Head of caudate nucleus (tissue), 42 donors: ENCODE measurements at places on chromosomes 1 and 21.
A peak's percentile ranks its signal among the peaks of the same experiment; 100 is the strongest.

DNA sequence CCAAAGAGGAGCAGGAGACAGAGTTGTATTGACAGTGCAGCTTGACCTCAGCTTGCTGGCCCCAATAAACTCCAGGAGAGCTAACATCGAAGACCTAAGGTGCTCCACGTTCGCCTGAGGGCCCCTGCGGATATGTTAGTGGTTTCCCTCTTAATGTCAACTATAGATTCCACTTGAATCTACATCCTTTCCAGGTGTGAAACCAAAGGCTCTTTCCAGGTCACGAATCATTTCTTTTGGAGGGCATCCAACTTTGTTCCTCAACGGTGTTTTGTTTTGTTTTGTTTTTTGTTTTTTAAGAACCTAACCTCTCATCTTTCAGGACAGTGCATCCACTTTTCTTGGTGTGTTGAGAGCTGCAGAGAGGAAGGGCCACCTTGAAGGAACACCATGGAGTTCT lies 267.6 kb upstream of the SGIP1 start:
- no peak for DNase-seq

DNA sequence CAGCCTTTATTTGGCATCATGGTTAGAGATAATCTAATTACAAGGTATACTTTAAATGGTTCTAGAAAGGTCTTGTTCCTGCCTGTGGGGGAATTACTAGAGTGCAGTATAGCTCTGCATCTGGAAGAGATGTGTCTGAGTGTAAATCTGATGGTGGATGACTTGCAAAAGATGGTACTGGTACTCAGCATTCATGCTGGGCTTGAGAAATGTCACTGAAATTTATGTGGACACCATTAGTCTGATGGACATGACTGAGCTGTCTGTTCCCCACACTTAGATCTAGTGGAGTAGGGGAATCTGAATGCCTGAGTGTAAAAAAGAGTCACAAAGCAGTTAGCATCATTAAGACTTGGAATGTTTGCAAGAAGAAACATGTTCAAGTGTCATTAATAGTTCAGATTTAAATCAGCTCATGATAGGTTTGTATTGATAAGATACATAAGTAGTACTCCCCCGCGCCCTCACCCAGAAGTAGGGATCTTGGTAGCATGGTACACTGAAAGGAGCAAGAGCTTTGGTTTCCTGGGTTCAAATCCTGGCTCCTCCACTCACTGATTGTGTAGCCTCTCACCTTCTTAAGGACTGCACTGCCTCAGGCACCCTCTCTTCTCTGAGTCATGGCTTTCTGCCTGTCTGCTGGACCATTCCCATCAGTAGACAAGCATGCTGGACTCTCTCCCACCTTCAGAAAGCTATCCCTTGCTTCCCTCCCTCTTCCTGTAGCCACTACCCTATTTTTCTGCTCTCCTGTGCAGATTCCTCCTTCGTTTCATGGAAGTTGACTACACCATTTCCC lies 292.9 kb downstream of the NFIA start:
- DNase-seq: no peak

DNA sequence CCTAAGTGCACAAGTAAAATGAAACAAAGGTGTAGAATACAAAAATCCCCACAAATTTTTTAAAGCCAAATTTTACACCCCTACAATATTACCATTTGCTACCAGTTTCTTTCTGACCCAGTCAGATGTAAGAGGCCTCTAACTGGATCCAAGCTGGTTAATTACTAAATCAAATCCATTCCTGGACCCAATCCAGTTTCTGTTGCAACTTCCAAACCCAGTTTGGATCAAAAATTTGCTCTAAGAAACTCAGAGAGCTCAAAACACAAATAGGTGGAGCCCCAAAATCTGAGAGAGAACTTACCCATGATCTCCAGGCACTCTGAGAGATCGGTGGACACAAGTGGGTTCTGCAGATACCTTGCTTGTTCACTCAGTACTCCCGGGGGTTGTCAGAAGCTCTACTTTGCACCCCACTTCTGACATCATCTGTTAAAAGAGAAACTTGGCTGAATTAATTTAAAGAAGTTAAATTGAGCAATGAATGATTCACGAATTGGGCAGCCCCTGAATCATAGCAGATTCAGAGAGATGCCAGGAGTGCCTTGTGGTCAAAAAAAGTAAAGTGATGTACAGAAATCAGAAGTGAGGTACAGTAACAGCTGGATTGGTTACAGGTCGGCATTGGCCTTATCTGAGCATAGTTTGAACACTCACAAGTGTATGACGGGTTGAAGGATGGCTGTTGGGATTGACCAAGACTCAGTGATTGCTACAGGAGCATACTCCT lies 448.0 kb downstream of the KCNT2 start:
- DNase-seq: no peak

DNA sequence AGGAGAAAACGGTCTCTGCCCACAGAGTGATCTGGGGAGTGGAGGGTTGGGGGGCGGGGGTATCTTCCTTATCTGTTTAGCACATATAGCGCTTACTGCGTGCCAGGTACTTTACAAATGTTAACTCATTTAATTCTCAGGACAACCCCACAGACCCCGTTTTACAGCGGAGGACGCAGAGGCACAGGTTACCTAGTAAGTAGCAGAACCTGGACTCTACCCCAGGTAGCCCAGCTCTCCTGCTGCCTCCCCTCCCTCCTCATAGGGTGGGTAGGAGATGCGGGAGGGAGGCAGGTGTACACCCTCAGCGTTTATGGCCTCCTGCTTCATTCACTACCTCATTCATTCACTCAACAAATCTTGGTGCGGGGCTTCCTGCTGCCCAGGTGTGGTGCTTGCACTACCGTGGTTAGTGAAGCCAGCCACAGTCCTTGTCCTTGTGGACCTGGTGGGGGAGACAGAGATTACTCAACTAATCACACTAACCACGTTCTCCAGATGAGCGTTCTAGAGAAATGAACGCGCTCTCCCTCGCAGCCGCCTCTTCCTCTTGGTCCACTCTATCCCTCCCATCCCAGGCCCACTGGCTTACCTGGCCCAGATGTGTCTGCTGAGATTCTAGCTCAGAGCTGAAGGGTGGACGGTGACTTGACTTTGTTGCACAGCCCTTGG lies 102.0 kb downstream of the IER5 start:
- DNase-seq: peak; percentile 51

DNA sequence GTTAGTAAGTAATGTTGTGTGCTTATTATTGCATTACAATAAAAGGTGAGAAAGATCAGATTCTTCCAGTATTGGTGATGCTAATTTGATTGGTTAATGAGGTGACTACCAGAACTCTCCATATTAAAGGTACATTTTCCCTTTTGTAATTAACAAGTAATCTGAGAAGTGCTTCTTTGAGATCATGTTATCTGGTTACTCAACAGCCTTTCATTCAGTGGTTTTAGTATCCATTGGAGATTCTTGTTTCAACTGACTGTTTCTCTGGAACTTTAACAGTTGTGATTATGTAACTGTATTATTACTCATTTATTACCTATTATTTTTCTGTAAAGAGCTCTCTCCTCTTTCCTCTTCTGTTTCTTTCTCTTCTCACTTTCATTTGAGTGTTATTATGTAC lies 86.7 kb downstream of the PEX14 start:
- no peak for DNase-seq

GRCh38 chr1:66271904-66272254 lies 262.1 kb upstream of the SGIP1 start:
- peak; percentile 62 for DNase-seq

- no peak for DNase-seq
Measured at GRCh38 chr1:53135735-53136114, 6.7 kb downstream of the SLC1A7 start.

DNA sequence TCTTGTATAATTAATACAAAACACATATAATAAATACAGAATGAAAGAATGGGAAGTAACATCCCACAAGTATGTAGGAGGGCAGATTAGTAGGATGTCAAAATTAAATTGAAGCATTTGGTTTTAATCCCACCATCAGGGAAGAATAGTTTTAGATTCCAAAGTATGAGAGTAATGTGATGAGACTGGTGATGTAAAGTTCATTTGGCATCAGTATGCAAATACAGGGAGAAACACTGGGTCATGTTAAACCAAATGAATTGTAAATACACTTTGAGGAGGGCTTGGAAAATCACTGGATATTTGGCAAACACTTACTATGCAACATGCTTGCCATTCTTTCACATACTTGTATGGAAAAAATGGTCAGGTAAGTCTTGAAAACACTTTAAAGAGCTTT lies 358.8 kb downstream of the DPYD start:
- DNase-seq: no peak

GRCh38 chr1:98793136-98793535 lies 131.6 kb downstream of the SNX7 start:
- no peak for DNase-seq

DNA sequence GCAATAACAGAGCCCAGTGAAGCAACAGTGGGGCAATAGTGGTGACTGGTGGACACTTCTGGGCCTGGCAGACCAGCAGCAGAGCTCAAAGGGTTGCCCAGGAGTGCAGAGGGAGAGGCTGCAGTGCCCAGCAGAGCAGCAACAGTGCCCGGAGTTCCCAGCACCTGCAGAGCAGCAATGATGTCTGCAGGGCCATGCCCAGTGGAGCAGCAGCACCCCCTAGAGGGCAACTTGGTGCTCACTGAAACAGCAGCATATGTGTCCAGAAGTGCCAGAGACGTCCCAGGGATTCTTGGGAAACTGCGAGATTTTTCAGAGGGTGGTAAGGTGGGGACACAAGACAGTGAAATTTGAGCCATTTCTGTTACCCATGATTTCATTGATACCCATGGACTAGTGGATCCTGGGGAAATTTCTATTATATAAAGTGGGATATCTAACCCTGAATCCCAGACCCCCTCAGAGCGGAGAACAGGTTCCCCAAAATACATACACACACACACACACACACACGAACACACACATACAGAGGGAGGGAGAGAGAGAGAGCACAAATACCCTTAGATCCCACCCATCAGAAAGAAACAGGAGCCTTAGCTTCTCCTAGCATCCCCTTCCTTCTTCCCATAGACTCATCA lies 156.9 kb upstream of the GJB5 start:
- peak; percentile 85 for DNase-seq

DNA sequence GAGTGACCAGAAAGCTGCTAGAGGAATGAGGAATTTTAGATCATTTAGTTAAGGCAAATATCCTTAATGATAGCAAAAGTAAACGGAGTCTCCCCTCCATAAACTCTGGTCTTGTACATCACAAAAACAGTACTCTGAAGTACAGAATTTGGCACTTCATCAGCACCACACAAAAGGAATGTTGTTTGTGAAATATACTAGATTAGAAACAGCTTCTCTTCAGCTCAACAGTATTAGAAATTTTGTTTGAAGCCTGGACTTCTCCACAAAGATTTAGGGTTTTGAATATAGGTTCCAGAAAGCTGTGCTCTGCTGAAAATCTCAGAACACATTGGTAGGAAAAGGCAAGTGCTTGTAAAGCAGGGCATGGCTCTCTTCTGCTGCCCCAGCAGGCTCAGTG lies 135.1 kb upstream of the PTGFR start:
- DNase-seq: no peak

GRCh38 chr1:37102656-37103382 lies 68.5 kb upstream of the GRIK3 start:
- DNase-seq: no peak

GRCh38 chr1:41537251-41537650 lies 52.8 kb upstream of the EDN2 start:
- DNase-seq: no peak

DNA sequence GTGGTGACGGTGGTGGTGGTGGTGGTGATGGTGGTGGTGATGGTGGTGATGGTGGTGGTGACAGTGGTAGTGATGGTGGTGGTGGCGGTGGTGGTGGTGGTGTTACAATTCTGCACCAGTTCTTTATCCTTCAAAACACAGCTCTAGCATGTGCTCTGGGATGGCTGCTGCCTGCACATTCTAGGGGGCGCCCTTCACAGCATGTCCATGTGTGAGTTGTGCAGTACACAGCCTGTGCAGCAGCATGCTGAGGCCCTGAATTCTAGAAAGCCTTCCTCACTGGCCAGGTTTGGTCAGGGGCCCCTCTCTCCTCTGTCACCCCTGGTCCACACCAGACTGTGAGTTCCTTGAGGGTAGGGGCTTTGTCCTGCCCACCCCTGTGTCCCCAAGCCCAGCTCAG lies 67.7 kb downstream of the MATN1 start:
- no peak for DNase-seq

DNA sequence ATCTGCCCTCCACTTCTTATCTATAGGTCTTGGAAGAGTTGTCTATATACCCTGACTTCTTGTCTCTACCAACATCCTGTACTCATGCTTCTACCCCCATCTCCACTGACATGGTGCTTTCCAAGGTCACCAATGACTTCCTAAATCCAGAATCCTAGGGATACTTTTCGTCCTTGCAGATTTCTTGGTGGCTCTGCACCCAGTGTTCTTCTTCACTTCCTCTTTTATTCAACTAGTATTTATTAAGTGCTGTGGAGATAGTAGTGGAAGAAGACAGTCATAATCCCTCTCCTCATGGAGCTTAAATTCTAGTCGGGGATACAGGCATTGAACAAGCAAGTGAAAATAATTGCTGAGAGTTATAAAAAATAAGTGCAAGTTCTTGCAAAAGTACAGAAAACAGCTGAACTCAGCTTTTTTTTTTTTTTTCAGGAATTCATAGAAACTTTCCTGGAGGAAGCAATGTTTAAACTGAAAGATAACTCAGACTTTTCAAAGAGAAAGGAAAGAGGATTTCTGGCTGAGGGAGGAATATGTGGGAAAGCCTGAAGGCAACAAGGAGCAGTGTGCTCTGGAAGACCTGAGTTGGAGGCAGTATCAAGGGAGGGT lies 38.2 kb upstream of the CYP4B1 start:
- no peak for DNase-seq

DNA sequence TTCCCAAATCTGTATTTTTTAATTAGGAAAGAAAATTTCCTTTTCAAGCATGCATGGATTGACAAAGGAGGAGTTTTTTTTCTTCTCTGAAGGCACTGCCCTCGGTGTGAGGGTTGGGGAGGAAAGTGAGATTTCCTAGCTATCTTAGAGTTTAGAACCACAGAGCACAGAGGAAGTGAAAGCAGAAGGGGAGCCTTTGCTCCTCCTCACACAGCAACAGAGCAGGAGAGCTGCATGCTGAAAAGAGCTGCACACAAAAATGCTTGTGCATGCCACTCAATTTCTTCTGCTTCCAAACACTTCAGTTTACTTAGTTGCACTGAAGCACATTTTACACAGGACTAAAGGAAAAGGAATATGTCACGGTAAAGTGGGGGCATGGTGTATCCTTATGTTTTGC lies 308.1 kb downstream of the GPATCH2 start:
- no peak for DNase-seq

GRCh38 chr1:154686507-154686906 lies 78.5 kb upstream of the ADAR start:
- DNase-seq: no peak

- no peak for DNase-seq
Measured at GRCh38 chr21:35220301-35220700, 171.2 kb upstream of the RUNX1 start.

GRCh38 chr1:117171900-117172511 lies 38.7 kb downstream of the VTCN1 start:
- DNase-seq: no peak

DNA sequence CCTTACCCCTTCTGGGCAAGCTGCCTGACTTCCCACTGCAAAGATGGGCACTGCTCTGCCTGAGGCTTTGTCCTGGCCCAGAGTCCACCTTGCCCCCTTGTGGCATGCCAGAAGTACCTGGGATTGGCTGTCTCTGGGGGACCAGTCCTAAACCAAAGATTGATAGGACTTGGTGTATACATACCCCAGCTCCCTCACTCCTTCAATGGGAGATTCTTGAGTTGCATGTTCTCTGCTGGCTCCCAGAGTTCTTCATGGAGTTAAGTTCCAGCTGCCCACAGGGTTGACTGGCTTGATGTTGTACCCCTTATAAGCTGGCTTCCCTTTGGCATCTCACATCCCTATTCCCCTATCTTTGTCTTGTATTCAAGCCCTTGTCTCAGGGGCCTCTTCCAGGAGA lies 244.8 kb downstream of the GRIK3 start:
- DNase-seq: no peak

GRCh38 chr1:219480011-219480410 lies 132.9 kb downstream of the ZC3H11B start:
- no peak for DNase-seq
